ENCODE measurements at places on chromosomes 2 and 18.

- DNase-seq, result no peak
Observed at GRCh38 chr18:75307530-75307929, 96.9 kb downstream of the TSHZ1 start.

DNA sequence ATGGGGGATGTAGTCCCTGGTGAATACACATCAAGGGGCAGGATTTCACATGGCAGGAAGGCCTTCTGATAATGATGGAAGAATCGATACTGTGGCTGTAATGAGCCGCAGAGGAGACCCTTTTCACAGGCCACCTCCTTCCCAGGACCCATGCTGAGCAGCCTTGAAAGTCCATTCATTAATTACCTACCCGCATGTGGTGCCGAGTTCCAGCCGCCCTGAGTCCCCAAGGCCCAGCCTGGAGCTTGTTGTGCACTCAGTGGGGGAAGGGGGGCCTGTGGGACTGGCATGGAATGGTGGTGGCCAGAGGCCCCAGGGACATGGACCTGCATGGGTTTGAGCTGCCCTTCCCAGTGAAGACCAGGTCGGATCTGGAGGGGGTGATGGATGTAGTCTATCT is 25.5 kb downstream of the ASB18 start:
- no peak for DNase-seq

GRCh38 chr2:95215018-95215612 is 7.8 kb downstream of the ZNF892 start:
- no peak for DNase-seq

DNA sequence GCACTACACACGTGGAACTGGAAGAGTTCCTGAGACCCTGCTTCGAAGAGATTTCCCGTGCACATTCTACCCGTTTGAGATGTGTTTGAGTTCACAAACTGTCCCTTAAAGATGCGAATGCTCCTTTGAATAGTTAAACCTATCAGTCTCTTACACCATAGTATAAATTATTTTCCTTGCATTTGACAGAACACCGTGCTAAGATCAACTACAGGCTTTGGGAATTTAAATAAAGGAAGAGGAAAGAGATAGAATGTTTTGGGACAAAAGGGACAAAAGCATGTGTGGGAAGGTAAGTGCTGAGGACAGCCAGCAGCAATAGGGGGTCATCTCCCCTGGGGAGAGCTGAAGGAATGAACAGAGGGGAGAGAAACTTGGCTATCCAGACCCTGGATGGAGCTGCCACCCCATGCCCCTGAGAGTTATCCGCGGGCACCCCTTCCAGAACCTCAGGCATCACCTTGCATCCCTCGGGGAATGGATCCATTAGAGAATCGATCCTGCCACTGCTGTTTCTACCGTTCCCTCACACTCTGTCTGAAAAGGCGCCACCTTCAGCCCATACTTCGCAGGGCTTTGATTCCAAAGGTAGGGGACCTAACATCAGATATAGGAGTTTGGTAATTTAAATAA is 888 bp upstream of the ADCY3 start:
- DNase-seq, result no peak

- DNase-seq, result no peak
Observed at GRCh38 chr18:74463983-74464382, 6.9 kb upstream of the DIPK1C start.

- DNase-seq, result no peak
Observed at GRCh38 chr2:147325990-147326389, 518.8 kb upstream of the ACVR2A start.

- no peak for DNase-seq
Observed at GRCh38 chr2:102082571-102083392, 59.8 kb upstream of the IL1R1 start.

DNA sequence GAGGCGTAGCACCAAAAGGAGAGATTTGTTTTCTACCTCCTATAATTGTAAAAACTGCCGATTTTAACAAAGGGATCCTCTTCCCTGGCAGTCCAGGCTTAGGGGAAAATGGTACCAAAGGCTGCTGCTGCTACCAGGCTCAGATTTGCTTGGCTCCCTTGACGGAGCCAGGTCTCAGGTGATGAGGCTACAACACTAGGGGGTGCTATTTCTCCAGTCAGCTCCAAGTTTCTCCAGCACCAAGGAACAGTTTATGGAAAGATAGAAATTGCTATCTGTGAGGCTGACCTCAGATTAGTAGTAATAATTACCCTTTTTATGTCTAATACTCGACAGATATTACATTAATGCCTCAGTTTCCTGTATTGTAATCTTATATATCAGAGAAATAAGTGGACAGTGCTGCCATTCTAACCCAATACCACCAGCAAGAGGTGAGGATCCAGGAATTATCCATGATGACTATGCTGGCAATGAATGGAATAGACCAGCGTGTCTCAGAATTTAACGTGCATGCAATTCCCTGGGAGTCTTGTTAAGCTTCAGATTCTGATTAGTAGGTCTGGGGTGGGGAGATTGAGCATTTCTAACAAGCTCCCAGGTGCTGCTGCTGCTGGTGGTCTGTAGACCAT is 111.3 kb downstream of the ESCO1 start:
- DNase-seq, result peak; percentile 4

DNA sequence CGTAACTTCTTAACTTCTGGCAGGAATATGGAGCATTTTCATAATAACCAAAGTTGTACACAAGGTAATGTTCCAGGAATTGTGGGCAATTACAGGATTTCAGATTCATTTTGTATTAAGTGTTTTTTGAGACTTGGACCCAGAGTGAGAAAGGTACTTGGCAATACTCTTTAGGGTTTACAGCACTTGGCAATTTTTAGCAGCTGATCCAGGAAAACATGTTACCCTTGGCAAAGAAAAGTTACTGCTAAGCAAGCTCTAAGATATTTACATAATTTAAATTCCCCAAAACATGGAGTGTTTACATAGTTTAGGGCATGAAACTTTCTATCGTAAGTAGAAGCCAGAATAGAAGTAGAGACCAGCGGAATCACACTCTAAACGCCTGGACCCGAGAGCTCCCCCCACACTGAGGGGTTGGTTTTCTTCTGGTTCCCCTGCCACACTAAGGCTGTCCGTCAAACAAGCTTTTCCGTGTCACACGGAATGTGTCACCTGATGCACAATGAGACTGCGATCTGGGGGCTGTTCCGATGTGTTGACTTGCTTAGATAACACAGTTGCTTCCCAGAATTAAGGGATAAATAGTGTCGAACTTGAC is 177.1 kb downstream of the PTGR3 start:
- DNase-seq, result no peak

- no peak for DNase-seq
Observed at GRCh38 chr2:85276571-85277118, 51.1 kb downstream of the TGOLN2 start.

DNA sequence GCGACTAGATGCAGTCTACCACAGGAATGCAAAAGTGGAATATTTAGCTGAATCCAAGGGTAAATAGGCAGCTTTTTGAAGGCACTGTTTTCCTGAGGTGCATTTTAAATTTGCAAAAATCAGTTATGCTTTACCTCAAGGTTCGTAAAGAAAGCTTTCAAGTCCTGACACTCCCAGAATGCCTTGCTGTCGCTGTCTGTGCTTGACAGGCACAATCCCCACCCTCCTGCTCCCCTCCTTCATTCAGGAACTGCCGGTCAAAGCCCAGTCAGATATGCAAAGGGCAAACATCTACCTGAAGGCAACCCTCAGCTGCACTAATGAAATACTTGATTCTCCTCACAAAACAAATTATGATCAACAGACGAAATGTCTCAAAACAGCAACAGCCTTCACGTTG is 97.4 kb upstream of the DDX18 start:
- DNase-seq, result no peak

- DNase-seq, result peak; percentile 79
Observed at GRCh38 chr2:136118819-136119716, 1.1 kb upstream of the CXCR4 start.

GRCh38 chr2:76930056-76930744 is 592.0 kb downstream of the LRRTM4 start:
- DNase-seq, result no peak

DNA sequence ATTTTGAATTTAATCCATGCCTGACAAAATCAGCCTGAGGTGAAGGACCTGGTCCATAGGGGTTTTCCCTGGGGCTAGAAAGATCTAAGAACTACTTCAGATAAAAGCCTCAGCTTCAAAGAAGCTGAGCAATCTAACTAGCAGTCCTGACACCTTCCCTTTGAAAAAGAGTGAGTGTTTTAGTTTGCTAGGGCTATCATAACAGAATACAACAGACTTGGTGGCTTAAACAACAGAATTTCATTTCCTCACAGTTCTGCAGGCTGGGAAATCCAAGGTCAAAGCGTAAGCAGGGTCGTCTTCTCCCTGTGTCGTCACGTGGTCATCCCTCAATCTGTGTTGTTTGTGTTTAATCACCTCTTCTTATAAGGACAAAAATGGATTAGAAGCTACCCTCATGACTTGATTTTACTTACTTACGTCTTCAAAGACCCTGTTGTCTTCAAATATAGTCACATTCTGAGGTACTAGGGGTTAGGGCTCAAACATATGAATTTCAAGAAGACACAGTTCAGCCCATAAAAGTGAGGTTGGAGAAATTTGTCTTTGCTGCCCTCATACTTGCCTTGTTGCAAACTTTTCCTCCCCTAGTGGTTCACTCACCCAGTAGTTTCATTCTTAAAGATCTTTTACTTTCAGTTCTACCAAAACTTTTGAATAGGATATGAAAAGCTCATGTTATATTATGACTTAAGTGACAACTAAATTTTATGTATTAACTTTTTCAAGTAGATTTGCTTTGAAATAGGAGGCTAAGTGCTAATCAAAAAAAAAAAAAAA is 673.8 kb downstream of the ARHGAP15 start:
- DNase-seq, result no peak

- no peak for DNase-seq
Observed at GRCh38 chr18:44901283-44901682, 220.6 kb downstream of the SETBP1 start.

GRCh38 chr2:165757906-165758675 is 36.0 kb downstream of the GALNT3 start:
- no peak for DNase-seq

- peak; percentile 47 for DNase-seq
Observed at GRCh38 chr2:241540771-241541561, 17.6 kb upstream of the BOK start.

DNA sequence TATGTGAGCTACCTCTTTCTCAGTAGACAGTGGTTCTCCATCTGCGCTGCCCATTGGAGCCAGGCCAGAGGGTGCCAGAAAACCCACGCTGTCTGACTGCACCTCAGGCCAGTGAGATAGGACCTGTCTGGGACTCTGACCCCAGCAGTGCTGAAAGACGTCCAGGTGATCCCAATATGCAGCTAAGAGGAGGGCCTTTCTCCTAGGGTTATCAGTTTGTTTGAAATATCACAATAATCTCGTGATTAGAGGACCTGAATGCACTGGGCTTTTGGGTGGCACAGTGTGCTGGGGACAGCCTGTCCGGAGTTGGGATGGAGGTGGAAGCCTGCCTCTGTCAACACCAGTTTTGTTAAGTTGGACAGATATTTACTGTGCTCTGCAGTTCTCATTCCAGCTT is 216.3 kb downstream of the LDLRAD4 start:
- no peak for DNase-seq

DNA sequence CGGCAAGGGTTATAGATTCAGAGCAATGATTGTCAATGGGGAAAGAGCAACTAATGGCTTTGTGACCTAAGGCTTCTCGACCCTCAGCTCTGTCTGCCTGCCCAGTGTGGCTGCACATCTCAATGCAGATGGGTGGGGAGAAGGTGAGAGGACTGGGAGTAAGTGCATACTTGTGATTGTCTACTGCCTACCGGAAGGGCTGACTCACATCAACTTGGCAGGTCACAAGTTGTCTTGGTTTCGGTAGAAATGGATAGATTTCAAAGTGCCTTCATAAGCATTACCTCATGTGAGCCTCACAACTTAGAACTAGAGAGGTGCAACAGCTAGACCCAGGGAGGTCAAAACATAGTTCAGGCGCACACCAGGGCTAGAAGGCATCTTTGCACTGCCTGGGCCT is 29.4 kb downstream of the STAT1 start:
- DNase-seq, result no peak

- DNase-seq, result no peak
Observed at GRCh38 chr2:144683107-144683753, 163.3 kb upstream of the ZEB2 start.

DNA sequence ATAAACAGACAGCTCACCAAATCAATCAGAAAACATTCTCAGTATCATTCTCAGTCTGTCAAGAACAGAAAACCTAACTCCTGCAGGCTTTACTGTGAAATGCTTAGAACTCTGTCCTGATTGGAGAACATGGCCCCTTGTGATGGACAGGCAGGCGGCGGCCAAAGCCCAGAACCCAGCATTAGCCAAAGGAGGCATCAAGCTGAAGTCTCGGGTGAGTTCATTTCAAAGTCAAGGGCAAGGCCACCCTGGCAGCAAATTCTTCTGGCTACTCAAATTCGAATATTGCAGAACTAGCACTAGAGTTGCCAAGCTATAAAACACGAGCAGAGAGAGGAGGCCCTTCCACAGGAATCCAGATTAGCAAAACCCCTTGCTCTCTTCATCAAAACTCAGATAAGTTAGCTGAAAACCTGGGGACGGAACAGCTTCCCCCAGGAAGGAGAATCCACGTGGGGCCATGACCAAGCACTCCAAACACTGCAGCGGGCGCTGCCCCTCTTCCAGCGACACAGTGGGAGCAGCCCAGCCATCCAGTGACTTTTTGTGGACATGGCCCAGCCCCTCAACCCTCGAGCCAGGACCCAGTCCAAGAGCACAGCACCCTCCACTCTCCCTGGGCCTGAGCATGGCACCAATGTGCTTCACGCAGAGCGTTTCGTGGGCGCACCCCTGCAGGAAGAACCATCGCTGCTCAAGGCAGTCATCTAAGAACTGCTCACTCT is 98.6 kb downstream of the HDAC4 start:
- no peak for DNase-seq

DNA sequence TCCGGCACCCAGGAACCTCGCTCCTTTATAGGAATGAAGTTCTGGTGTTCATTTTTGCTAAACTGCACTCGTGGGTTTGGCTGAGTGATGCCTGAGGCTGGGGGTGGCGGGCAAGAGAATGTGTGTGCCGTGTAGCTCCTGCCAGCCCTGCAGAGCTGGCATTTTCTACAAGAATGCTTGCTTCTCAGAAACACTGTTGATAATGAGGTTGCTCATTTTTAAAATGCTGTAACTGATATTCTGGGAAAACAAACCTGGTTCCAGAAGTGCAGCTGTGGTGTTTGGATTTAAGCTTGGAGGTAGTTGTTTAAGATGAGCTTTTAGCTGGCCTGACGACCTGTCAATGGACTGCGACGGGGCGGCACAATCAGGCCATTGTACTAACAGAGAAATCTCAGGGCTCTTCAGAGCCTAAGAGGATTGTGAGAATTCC is 511.9 kb upstream of the TNP1 start:
- no peak for DNase-seq

DNA sequence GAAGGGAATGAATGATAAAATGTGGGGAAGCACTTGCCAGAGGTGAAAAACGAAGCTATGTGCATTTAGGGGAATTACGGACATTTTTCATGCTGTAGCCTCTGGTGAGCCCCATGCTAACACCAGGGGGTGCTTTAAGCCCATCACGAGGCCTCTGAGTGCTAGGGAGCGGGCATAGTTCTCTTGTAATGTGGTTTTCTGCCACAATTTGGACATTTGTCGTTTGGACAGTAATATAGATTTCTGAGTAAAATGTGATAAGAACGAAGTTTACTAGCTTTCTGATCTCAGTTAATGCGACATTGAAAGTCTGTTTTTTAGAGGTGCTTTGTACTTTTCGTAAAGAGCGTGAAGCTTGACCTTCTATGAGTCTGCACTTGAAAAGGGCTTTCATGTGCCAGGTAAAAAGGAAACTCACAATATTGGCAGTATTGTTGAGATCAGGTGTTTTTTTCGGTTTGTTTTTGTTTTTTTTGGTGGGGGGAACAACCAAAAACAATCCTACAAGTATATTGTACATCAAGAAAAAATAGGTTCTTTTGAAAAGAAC is 50.6 kb downstream of the TRAF3IP1 start:
- DNase-seq, result no peak

Measured in NCI-H2227 treated with DMSO at 0.1 percent for 48 hours (cell line).